ENCODE measurements at places on chromosomes 13 and 19.

DNA sequence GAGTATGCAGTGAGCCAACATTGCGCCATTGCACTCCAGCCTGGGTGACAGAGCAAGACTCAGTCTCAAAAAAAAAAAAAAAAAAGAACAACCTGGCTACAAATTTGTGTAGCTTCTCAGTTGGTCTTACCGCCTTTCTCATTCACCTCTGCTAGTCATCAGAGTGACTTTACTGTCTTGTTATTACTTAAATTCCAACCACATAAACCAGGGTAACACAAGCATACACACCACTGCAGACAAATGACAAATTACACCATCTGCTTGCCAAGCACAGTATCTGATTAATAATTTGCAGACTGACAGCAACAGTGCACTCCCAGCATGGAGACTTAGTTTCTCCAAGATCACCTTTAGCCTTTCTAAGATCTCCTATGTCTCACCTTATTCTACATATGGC lies 11.0 kb downstream of the ZNF14 start:
- no peak for DNase-seq

DNA sequence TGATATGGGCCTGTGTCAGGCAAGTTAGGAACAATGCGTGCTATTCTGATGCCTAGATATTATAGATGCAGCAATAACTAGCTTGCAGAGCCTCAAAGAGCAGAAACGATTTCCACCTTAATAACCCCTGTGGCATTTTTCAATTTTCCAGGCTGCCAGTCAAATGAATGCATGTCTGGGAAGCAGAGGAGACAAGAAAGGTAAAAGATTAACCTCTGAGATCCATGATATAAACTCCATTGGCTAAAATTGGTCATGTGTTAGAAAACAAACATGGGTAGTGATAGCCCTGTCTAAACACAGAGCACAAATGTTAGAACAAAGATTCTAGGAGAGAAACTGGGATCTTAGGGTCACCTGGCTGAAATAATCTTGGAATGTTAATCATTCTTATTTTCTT lies 811.1 kb downstream of the DIAPH3 start:
- DNase-seq: no peak

- DNase-seq: no peak
These were observed 48.4 kb downstream of the KCTD12 start for GRCh38 chr13:76837801-76838200.

- DNase-seq: peak; percentile 22
These were observed 572 bp upstream of the FKBP8 start for GRCh38 chr19:18543814-18544475.

DNA sequence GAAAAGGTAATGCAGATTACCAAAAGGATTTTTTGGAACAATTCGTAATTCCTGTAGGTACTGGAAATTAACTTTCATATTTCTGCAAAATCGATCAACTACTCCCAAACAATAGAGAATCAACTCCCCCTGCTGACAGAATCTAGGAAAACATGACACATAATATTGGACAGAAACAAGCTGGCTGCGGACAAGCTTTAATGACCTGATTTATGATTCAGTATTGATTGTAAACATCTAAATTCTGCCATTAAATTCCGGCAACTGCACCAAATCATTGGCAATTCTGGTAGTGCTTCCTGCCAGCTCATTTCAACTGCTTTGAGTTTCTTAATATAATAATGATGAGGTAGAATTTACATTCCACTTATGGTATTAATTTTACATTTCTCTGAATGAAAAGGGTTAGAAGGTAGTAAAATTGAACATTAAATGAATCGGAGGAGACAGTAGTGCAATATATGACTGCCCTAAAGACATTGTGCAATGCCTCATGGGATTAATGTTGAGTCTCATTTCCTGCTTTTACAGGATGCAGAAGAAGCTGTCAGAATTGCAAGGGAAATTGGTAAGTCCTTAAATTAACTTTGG lies 146.5 kb downstream of the PCCA start:
- DNase-seq: no peak

GRCh38 chr19:18611327-18612050 lies 1.2 kb upstream of the TMEM59L start:
- DNase-seq: no peak

DNA sequence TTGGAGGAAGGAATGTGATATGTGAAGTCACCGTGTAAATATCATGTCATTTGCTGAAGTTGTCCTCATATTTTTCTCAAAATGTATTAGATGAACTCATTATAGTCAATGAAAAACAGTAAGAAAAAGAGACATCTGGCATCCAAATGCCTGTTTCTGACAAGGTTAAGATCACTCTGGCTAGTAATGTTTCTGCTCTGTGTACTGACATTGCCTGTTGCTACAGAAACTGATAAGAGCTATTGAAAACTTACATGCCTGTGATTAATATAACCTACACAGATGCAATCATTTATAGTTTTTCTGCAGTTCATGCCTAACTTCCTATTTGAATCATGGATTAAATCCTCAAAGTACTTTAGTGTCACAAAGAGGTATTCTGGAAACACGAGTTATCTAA lies 249.8 kb downstream of the NBEA start:
- DNase-seq: no peak

- DNase-seq: no peak
These were observed 20.4 kb downstream of the MAU2 start for GRCh38 chr19:19341026-19341425.

DNA sequence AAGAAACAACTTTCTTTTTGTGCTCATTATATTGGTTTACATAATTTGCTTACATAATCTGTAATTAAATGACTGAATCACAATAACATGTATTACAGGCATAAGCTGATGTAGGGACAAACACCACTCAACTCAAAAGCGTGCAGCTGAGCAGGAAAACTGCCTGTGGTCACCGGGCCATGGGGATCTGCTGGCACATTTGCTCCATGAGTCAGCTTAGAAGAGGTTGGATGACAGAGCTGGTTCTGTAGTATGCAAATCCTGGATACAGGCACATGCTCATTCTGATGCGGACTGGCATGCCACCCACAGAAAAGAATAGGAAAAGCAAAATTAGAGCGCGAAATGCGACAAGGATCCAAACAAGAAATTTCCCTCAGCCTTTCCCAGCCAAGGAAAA lies 128.6 kb downstream of the USP12 start:
- DNase-seq: no peak

GRCh38 chr19:8506402-8506957 lies 4.0 kb upstream of the PRAM1 start:
- no peak for DNase-seq

DNA sequence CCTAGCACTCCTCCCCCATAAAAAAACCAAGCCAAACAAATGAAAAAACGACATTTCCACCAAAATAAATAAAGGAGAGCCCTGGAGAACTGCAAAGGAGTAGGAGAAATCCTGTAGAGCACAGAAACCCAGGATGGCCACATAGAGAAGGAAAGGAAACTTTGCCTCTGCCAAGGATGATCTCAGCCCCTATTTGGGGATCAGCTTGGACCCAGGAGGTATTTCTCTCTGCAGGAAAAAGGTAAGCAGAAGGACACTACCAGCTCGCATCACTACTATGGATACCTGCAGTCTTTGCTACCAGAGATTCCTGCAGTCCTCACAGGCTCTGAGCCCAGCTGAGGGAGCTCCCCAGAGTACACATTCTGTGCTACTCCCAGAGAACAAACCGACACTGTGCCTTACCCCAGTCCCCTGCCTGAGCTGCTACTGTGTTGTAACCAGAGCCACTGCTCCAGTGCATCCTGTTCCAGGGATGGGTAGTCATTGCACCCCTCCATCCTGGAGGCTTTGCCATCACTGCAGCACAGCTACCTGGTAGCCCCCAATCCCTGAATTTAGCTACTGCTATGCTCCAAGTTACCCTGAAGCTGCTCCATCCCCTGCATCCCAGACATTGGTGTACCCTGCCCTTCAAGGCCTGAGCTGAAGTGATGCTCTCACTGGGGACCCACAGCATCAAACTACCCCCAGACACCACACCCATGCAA lies 41.7 kb downstream of the VWA8 start:
- no peak for DNase-seq

- no peak for DNase-seq
These were observed 15.4 kb downstream of the ANKRD24 start for GRCh38 chr19:4197625-4198466.

DNA sequence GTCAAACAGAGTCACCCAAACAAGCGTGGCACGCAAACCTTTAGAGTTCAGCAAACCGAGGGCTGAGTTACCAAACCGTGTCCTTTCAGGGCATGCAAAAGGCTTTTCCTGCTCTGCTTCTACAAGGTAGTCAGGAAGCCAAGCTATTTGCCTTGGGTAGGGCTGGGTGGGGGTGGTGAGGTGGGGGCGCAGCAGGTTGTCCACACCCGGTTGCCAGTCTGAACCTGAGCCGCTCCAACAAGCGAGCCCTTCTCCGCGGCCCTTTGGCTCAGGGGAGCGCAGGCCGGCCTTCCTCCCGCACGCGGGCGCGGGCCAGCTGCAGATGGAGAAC lies 347 bp upstream of the CLDN10 start:
- DNase-seq: no peak

GRCh38 chr19:2273356-2274184 lies 8.4 kb downstream of the PEAK3 start:
- no peak for DNase-seq

DNA sequence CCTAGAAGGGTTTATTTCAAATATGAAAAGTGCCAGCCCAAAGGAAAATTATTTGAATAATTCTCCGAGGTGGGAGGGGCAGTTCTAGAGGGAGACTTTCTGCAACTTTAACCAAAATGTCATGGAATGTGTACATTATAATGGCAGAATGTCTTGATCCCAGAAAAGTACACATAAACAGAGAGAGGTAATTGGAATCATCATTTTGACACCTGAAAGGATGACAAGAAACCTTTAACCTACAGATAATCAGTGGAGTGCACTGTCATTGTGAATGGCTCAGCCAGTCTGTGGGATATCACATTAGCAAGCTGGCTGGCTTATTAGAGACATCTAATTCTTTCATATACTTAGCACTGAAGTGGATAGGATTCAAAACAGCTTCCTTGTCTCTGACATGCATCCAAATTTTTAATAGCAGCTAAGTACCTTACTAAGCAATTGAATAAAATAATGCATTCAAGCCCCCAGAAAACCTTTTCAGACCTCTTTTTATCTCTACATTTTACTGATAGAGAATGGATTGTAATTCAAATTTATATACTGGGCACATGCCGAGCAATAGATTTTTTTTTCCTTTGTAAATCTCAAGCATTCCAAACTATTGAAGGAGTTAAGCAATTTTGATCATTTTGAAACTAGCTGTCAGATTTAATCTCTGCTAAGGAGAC lies 468.6 kb downstream of the COG6 start:
- no peak for DNase-seq

DNA sequence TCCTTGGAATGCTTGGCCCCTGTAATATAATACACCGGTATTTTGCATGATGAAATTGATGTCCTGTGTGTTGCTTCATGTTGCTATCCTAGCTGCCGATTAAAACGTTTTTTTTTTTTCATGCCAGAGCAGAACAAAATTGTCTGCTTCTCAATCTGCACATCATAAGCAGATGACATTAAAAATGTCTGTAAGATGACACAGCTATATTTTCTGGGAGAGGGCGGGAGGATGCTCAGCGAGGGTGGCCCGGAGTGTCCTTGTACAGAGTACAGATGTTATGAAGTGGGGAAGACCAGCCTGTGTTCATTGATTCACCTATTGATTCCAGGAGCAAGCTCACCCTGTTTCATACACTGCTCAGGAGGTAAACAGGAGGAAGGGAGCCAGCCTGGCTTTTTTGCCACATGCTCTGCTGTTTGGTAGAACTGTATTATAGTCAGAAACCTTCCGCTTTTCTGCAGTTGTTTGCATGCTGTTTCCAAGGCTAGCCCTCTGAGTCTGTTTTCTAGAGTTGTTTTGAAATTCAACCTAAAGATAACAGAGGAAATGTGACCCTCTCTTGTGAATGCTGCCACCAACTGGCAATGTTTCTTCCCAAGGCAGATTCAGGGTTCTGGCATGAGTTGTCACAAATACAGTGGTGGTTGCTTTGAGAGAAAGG lies 4.7 kb upstream of the IRS2 start:
- DNase-seq: no peak

GRCh38 chr13:79541426-79542049 lies 60.6 kb downstream of the NDFIP2 start:
- DNase-seq: no peak

DNA sequence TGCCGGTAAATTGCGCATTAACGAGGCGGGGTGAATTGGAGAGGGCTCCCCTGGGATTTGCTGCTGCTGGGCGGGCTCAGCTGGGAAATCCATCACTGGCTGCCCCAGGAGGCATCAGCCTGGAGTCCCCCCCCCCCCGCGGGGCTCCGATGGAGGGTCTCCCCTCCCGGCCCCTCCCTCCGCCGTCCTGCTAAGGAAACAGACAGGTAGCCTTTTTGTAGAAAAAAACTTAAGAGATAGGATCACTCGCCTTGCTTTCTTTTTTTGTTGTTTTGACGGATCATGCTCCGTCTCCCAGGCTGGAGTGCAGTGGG lies 6.8 kb downstream of the TLE6 start:
- DNase-seq: no peak

GRCh38 chr19:58520257-58520599 lies 618 bp upstream of the ZBTB45 start:
- DNase-seq: no peak

DNA sequence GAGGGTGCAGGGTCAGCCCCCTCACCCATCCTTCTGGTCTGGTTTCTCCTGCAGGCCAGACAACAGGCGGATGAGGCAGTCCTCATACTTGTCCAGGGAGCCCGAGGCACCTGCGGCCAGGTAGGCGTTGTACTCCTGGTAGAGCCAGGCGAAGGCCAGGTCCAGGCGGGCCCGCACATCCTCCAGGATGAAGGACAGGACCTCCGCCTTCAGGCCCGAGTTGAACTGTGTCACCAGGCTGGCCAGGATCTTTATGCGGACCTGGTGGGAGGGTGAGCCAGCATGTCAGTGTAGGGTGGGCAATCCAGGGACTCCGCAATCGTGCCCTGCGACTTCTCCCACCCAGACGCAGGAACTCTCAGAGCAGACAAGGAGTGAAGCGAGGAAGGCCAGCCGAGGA lies 13.8 kb upstream of the RSPH6A start:
- DNase-seq: no peak

DNA sequence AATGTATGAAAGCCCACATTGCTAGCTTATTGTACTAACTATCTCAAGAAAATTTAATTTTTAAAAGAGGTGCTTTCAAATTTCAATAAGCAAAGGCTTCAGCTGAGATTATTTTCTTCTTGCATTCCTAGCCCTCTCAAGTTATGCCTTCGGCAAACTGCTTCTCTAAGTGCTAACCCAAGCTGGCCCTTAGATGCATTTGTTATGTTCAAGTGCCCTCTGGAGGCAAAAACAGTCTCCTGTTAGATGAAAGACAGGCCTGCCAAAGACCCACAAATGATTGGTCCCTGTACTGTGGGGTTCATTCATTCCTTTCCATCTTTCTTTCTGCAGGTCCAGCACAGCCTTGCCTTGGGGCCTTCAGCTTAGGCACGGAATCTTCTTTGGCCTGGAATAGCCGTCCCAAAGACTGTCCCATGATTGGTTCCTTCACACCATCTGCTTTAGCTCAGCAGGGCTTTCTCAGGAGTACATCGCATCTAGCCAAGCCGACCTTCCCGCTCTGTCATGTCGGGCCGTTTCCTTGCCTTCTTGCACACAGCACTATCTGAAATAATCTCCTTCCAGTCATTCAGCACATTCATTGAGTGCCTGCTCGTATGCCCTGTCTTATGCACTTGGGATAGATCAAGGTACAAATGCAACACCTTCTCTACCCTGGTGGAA lies 26.4 kb upstream of the TPTE2 start:
- no peak for DNase-seq

GRCh38 chr19:46367426-46367825 lies 20.5 kb downstream of the PPP5C start:
- no peak for DNase-seq

All from esophagus squamous epithelium (tissue), 5 donors.